Hematopoietic multipotent progenitor cell treated with erythropoietin and hydrocortisone succinate and interleukin-3 and kit ligand, for 4 days (in vitro differentiated cells): ENCODE measurements at places on chromosomes 2 and 18.

GRCh38 chr18:76846217-76846616 lies 23.9 kb downstream of the ZNF236 start:
- no peak for DNase-seq

DNA sequence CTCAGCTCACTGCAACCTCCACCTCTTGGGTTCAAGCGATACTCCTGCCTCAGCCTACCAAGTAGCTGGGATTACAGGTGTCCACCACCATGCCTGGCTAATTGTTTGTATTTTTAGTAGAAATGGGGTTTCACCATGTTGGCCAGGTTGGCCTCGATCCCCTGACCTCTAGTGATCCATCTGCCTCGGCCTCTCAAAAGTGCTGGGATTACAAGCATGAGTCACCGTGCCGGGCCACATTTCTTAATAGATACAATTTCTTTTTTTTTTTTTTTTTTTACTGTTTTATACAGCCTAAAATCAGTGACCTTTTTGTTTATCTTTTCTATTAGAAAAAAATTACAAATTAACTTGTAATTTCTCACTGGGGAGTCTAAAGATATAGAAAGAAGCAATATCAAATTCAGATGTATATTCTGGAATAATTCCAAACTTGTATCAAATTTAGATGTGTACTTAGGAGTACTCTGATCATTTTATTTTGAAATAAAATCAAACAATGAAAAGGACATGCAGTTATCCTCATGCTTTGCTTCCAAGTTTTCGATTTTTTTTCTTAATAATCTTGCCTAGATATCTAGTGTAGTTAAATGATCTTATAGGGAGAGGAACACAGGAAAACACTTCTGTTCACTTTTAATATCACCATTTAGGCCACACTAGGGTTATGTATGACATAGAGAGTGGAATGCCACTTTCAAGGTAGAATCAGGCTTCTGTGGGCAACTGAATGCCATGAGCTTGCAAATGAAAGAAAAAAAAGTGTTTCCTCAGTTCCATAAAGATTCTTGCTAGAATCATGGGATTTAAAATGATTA lies 1089.3 kb downstream of the SUCLG1 start:
- DNase-seq, result no peak

GRCh38 chr18:23406271-23406787 lies 46.8 kb upstream of the RIOK3 start:
- peak; percentile 16 for DNase-seq

GRCh38 chr18:37574113-37574512 lies 8.5 kb upstream of the CELF4 start:
- DNase-seq, result no peak

GRCh38 chr2:108938077-108938710 lies 50.8 kb downstream of the EDAR start:
- DNase-seq, result peak; percentile 50

- DNase-seq, result no peak
These were observed 105.2 kb upstream of the YWHAQ start for GRCh38 chr2:9736021-9736420.

DNA sequence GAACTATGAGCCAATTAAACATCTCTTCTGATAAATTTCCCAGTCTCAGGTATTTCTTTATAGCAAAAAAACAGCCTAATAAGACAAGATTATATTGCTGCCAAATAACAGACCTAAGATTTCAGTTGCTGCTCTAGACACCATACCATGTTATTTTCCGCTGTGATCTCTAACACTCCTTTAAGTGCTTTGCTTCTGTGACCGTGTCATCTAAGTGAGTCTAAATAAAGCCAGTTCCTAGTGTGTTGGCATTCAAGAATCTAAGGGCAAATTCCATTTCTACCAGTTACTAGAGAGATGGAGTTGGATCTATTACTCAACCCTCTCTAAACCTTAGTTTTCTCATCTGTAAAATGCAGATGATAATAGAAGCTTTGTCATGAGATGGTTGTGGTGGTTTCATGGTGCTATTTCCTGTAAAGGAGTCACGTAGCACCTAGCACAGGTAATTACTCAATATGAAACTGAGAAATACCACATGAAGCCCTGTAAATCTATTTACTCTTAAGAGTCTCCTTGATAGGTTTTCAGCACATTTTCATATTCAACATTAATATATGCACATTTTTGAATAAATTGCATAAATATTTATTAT lies 40.5 kb downstream of the SPHKAP start:
- DNase-seq, result no peak

- DNase-seq, result no peak
These were observed 66.4 kb downstream of the KCNG2 start for GRCh38 chr18:79864006-79864725.

DNA sequence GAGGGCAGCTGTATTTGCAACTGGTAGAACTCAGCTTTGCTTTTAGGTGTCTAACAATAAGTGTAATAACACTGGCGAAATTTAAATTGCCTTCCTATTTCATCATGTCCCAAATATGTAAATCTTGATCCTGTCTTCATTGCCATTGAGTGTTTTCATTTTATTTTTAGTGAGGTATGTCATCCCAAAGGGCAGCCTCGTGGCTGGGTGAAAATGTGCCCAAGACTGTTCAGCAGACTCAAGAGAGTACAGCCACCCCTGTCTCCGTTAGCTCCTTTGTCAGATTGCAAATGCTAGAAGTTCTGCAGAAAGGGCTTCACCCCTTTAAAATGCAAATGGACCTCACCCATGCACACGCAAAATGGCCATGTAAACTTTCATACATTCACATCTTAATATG lies 278.8 kb downstream of the RND3 start:
- no peak for DNase-seq

GRCh38 chr2:37802899-37803379 lies 122.1 kb upstream of the RMDN2 start:
- DNase-seq, result no peak

- DNase-seq, result no peak
These were observed 52.1 kb downstream of the RAMP1 start for GRCh38 chr2:237911363-237912017.

GRCh38 chr2:126644630-126645191 lies 11.2 kb upstream of the GYPC start:
- peak; percentile 80 for DNase-seq

DNA sequence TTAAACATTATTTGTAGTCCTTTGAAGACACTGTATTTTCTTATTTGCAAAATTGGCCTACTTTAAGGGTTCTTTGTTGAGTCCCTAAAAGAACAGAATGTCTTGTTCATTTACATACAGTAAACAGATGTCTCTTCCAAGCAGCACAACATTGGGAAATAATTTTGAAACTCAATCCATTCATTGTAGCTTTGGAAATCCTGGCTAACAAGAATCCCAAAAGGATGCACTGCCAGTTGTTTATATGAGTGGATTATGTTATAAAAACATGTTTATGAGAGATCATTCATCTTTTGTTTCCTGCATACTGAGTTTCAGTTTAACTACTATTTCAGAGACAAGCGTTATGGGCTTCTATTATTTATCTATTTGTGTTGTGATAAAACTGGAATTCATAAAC lies 499.3 kb downstream of the PID1 start:
- no peak for DNase-seq

GRCh38 chr2:26976237-26976636 lies 5.8 kb downstream of the MAPRE3 start:
- no peak for DNase-seq

DNA sequence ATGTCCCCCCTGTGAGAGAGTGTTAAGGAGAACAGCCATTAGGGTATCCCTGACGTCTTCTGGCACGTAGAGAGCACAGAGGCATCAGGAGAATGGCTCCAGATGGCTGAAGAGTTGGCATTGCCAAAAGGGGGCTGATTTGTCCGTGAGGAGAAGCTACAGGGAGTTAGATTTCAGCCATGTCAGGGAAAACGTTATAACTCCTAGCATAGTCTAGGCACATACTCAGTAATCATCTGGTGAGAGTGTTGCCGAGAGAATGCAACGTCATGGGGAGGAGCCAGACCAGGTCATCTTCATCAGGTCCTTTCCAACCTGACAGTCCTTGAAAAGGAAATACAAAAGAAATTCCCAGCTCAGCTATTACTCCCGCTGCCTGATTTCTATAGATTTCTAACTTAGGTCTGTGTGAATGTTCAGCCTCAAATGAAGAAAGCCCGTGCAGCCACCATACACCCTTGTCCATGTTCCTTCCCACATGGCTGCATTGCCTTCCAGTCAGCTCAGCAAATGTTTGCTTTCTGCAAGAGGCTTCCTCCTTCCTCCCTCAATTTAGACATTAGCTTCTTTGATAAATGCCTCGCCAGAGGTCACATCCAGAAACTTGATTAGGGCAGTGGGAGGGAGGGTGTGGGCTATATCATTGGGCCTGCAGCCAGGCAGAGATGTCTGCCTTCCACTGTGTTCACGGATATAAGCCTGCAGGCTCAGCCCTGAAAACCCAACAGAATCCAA lies 93.0 kb downstream of the STPG4 start:
- DNase-seq, result peak; percentile 40

DNA sequence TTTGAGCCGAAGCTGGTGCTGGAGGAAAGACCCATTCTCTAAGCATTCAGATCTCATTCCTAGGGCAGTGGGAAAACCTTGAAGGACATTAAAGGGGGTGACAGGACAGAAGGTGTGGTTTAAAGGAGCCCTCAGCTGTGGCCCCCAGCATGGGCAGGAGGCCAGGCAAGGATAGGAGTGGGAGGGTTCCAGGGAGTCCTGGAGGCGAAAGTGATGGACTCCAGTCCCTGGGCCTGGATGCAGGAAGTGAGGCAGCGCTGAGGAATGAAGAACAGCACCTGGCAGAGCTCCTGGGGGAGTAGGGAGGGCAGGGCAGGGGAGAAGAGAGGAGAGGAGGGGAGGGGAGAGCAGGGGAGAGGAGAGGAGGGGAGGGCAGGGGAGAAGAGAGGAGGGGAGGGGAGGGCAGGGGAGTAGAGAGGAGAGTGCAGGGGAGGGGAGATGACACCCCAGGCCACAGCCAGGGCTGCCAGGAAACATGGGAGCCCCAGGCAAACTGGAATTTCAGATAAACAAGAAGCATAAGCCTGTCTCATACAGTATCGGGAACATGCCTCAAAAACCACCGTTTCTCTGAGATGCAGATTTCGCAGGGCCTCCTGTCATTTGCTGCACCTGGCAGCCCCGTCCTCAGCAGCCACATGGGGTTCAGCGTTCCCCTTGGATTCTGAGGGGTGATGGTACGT lies 5.7 kb downstream of the RAMP1 start:
- no peak for DNase-seq

DNA sequence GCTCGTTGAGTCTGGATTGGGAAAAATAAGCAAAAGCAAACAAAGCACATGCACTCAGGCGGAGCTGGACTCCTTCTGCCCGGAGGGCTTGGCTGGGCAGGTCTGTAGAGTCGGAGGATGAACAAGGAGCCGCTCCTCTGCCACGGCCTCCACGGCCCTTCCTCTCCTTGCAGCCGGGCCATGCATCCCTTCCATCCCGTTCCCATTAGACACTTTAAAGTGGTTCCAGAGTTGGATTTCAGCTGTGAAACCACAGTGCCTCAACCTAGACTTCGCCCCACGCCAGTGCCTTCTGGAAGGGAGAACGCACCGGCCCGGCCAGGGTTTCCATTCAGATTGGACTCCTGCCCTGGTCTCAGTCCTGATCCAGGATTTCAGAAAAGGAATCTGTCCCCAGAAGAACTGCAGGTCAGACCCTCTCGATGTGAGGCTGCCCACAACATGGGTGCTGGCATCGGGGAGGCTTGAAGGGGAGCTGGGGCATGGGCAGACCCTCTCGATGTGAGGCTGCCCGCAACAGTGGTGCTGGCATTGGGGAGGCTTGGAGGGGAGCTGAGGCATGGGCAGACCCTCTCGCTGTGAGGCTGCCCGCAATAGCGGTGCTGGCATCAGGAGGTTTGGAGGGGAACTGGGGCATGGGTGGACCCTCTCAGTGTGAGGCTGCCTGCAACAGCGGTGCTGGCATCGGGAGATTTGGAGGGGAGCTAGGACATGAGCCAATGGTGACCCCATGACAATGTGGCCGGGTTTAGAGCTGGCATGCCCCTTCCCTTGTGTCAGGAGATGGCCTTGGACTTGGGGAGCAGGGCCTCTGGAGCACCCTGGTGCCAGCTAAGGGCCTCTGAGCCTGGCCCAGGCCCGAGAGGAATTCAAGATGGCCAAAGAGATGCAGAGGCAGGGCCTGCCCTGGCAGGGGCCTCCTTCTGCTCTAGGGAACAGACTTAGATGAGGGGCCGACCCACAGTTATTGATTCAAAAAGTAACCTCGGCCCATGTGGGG lies 304.5 kb downstream of the NDUFA10 start:
- peak; percentile 18 for DNase-seq

DNA sequence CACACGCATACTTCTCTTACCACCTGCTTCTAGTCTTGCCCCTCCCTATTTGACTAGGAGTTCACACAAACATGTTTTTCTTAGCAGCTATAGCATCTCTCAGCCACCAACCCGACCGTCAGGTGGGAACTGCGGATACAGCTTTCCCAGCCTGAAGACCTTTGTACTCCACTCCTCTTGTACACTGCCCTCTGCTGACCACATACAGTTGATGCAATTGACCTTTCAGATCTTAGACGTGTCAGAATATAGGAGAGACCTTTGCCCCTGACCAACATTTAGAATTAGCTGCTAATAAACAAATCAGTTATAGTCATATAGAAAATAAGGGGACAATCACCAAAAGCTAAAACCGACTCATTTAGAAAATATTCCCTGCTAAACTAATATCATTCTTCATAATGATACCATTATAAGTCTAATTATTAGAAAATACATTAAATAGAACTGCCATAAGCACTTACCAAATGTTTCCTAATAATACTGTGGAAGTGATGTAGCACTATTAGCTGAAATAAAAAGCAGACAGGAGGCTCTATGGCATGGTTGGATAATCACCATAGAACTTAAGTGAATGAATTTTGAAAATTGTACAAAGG lies 208.4 kb downstream of the RAD51AP2 start:
- DNase-seq, result peak; percentile 84

DNA sequence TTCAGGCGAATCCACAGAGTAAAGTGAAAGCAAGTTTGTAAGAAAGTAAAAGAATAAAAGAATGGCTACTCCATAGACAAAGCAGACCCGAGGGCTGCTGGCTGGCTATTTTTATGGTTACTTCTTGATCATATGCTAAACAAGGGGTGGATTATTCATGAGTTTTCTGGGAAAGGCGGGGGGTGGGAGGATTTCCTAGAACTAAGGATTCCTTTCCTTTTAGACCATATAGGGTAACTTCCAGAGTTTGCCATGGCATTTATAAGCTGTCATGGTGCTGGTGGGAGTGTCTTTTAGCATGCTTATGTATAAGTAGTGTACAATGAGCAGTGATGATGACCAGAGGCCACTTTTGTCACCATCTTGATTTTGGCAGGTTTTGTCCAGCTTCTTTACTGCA lies 59.8 kb downstream of the SLC4A3 start:
- DNase-seq, result no peak

DNA sequence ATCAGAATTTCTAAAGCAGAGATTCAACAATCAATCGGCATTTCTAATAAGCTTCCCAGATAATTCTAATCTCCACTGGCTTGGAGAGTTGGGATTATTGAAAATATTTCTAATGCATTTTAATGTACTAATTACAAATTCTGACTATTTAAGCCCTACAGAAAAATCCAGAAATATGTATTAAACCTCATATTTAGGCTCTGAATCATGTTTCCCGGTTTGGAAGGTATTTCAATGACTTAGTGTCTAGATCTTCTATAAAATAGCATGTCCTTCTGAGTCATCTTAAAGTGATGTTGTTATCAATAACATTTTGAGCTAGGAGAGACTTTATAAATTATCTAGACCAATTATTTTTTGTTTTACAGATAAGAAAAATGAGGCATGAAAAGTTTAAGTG lies 258.8 kb upstream of the NRXN1 start:
- no peak for DNase-seq
